NCI-H510A treated with DMSO at 0.1 percent for 48 hours (cell line): ENCODE measurements at places on chromosomes 7 and 10.

DNA sequence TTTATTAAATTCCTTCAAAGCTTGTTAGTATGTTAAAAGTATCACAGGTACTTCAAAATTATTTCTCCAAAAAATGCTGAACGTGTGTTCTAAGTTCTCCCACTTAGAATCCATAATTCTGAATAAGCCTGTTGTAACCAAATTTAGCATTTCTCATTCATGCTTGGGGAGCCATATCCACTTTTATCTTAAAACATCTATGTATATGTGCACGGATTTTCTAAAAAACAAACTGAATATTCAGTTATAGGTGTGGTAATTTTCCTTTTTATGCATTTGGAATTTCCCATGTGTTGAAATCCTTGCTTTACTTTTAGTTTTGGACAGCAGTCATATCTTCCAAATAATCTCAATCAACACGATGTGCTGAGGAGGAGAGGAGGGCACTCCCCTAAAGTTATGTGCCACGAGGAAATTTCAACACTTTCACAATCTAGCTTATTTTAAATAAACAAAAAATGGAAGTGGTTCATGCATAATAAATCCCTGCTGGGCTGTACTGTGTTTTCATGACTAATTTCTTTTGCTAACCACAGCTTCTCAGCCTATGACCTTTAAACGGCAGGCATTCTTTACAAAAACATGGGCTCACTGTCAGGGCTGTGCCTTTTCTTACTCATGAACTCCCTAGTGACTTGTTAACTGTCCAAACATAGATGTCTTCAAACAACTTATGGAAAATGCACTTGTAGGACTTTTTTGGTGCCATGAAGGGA lies 380.3 kb upstream of the SEMA3C start:
- DNase-seq, result no peak

GRCh38 chr10:104492329-104492940 lies 138.8 kb downstream of the CFAP58 start:
- no peak for DNase-seq

GRCh38 chr10:35545079-35545657 lies 60.0 kb upstream of the GJD4 start:
- DNase-seq, result no peak

DNA sequence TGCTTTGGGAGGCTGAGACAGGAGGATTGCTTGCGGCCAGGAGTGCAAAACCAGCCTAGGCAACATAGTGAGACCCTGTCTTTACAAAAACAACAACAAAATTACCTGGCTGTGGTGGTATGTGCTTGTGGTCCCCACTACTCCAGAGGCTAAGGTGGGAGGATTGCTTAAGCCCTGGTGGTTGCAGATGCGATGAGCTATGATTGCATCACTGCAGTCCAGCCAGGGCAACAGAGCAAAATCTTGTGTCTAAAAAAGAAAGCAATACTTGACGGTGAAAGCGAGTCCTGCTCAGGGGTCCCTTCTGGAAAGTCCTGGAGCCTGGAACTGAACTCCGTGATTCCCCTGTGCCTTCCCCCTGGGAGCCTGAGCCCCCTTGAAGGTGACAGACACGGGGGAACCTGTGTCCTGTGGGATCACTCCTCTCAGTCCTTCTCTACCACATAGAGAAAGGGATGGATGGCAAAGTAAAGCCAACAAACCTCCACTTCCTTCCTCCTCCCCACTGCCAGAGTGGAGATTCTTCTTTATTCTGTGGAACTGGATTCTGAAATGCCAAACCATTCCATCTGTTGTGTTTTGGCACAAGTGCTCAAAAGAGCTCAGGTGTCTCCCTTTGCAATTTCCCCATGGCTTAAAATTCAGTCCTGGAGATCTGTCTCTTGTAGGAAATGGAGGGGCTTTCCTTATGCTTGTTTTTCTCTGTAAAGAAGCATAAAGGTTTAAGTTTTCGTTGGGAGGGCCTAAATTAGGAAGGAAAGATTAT lies 50.6 kb downstream of the KIAA1217 start:
- no peak for DNase-seq

DNA sequence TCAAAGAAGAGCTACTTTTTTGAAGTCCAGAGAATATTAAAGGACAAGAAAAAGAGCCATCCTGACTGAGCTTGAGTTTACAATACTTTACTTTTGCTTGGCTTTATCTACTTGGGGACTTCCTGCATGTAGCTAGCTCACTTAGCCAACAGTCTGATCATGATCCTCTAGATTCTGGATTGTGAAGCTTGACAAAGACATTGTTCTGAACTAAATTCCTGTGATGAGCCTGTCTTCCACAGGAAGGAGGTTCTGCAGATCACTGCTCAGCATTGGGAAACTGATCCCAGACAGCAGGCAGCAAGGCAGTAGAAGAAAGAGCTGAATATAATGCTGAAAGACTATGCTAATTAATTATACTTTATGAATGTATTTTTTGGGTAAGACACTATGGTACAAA lies 296.4 kb downstream of the DGKB start:
- DNase-seq, result no peak

- no peak for DNase-seq
Measured at GRCh38 chr7:151615784-151616183, 96.1 kb upstream of the RHEB start.

DNA sequence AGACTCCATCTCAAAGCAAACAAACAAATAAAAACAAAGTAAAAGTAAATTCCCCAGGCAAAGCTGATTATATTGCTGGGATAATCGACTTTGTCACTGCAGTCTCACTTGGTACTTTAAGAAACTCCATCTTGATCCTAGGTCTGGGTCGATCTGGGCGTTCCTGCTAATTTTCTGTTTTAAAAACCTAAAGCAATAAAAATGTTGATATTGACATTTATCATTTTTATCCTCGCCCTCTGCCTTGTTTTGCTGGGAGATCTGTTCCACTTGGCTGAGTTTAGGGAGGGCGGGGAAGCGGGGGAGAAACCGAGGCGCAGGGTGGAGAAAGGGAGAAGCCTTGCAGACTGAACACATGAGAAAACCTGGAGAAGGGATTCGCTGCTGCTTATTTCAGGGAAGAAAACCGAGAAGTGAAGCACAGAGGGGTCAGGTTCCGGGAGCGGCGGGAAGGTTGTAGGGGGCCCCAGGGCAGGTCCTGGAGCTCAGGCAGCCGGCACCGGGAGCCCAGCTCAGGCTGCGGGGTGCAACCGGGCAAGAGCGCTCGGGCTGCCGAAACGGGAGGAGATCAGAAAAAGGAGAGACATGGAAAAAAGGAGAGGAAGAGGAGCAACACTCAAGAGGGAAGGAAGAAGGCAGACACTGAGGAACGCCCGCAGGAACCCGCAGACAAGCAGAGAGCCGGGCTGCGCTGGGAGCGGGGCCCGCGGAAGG lies 27.3 kb upstream of the KMT2C start:
- peak; percentile 88 for DNase-seq

DNA sequence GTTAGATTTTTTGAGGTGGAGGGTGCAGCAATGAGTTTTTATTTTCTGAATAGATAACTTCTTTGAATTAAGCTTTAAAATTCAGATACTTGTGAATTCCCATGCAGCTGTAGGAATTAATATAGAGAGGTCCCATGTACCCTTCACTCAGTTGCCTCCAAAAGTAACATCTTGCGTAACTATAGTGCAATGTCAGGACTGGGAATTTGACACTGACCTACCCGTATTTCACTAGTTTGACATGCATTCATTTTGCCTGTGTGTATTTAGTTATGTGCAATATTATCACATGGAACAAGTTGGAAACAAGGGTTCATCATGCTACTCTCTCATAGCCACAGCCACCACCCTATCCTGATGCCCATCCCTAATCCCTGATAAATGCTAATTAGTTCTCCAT lies 147.1 kb upstream of the IGFBP3 start:
- no peak for DNase-seq

GRCh38 chr10:121216295-121216694 lies 365.1 kb downstream of the WDR11 start:
- no peak for DNase-seq

GRCh38 chr10:108254089-108254488 lies 1089.6 kb upstream of the SORCS1 start:
- DNase-seq, result no peak

GRCh38 chr10:129704786-129705525 lies 237.9 kb downstream of the MGMT start:
- DNase-seq, result no peak

DNA sequence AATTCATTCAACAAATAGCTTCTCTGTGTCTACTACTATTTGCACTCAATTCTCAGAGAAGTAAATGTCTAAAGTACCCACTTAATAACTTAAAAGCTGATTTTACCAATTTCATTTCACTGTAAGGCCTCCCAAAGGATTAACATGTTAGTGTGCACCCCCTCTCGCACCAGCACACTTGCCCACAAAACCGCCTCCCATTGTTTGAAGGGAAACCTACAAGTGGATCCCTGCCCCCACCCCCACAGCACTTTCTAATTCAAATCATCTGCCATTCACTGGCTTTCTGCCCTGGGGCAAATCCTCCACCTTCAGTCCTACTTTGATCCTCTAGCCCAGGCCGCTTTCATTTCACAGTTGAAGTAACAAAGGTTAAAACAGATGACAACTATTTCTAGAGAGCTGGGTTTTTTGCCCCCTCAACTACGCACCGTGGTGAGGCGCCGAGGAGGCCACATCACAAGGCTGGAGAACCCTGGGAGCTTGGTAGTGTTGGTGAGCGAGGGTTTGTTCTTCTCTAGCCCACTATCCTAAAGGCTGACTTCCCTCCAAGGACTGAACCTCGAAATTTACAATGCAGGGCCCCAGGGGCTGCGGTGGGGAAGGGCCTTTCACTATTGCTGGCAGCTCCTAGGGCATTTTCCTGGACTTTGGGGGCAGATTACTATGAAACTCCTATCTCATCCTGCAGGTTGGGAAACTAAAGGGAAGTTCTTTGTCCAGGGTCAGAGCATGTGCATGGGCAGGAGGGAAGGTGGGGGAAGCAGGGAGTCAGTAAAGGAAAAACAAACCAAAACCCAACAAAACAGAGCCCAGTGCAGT lies 517.4 kb upstream of the ZMIZ1 start:
- peak; percentile 25 for DNase-seq

DNA sequence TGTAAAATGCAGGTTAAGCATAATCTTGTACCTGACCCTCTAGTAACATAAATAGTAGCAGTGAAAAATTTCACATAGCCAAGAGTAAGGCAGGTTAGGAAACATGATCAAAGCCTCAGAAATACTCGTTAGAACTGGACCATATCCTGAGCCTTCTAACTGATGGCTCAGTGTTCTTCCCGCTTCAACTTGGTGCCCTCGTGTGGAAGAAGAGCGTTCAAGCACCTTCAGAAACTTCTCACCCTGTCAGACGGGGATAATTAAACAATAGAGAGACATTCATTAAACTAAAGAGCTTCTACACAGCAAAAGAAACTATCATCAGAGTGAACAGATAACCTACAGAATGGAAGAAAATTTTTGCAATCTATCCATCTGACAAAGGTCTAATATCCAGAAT lies 124.5 kb downstream of the MYOF start:
- DNase-seq, result peak; percentile 63

- no peak for DNase-seq
Measured at GRCh38 chr7:129466796-129467195, 32.6 kb downstream of the STRIP2 start.

DNA sequence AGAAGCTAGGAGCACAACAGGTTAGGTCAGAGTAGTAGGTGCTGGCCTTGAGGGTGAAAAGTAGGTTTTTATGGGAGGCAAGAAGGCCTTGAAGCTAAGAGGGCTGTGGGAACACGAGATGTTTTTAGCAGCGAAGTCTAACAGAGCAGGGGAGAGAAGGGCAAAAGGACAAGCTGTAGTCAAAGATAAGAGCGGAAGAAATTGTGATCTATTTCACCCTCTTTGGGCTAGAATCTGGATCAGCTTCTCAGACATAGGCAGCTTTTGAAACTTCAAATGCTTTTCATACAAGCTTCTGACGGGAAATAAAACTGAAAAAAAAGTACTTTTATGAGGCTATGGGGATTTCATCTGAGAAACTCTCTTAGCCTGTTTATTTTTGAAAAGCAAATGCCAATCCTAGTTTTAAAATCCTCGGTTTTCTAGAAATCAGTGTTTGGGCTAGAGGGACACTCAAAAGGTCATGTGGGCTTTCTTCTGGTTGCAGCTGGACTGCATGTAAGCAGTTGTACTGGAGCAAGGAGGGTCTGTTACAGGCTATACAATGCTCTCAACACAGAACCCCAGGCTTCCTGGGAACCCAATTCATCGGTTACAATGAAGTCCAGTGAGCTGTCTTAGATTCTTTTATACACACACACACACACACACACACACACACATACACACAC lies 83.6 kb downstream of the RNF216 start:
- no peak for DNase-seq

DNA sequence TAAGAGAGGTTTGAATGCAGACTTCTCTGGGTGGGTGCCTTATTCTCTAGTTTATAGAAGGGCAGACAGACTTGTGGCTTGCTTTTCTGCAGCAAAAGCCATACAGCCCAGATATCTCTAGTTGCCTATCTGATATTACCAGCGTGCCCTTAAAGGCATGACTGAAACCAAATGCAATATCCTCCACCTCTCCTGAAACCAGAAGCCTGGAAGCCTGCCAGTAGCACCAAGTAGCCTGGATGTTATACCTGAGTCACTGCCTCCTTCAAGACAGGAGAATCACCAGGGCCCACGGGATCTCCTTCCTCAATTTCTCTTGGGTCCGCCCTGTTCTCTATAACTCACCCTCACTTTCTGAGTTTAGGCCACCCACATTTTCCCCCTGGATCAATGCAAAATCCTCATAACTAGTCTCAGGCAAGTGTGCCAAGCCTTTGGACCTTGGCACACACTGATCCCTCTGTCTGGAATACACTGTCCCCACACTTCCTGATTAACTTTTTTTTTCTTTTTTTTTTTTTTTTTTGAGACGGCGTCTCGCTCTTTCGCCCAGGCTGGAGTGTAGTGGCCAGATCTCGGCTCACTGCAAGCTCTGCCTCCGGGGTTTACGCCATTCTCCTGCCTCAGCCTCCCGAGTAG lies 638.4 kb downstream of the GALNT17 start:
- no peak for DNase-seq

DNA sequence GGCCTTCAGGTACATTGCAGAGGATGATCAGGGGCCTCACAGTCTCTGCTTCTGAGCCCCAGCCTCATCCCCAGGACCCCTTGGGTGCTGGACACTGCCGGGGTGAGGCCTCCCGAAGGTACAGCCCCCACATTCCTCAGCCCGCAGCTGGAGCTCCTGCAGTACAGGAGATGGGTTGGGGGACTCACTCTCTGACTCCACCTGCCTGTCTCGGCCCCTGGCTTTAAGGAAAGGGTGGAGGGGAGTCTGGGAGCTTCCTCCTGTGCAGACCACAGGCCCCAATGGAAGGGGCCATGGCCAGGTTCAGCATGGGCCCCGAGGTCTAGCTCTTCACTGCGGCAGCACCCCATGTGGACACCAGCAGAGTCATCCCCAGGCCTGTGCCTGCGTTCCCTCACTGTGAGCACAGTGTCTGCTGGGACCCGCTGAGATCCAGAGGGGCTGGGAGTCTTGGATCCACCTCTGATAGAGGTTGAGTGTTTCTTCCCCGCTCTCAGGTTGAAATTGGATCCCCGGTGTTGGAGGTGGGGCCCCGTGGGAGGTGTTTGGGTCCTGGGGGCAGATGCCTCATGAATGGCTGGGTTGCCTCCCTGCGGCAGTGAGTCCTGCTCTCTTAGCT lies 99.9 kb downstream of the PRKAG2 start:
- no peak for DNase-seq

DNA sequence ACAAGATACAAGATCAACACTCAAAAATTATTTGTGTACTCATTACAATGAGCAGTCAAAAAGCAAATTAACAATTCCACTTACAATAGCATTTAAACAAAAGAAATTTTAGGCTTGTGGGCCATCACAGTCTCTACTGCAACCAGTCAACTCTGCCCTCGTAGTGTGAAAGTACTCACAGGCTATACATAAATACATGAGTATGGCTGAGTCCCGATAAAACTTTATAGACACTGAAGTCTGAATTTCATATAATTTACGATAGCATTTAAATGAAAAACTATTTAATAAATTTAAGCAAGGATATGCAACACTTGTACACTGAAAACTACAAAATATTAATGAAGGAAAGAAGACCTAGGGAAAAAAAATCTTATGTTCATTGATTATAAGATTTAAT lies 90.1 kb downstream of the ZNF33B start:
- DNase-seq, result no peak
